Kidney epithelial cell (primary cell): ENCODE measurements at places on chromosomes 3 and 15. TPM values are rescaled to one million over a fixed set of nuclear protein-coding genes. Genes with fewer than 3 reads are reported as not detected.

The STARD5 gene
- total RNA-seq: 1.1 and 1.2 TPM in 2 replicates

The MESP1 gene
- total RNA-seq: 2.6 and 2.8 TPM in 2 replicates

The RPUSD2 gene
- total RNA-seq: 17.6 and 18.1 TPM in 2 replicates

The LRRC2 gene
- 0.29 TPM in 1 of 2 replicates, not detected in the other for total RNA-seq

The TTC23 gene
- 11.6 and 14.9 TPM in 2 replicates for total RNA-seq

The ALPK3 gene
- total RNA-seq: 54.5 and 55.7 TPM in 2 replicates

The TRIP4 gene
- 12.3 and 15.0 TPM in 2 replicates for total RNA-seq

The HRH1 gene
- 3.2 and 4.0 TPM in 2 replicates for total RNA-seq

The FSIP1 gene
- 0.62 and 0.71 TPM in 2 replicates for total RNA-seq

The SLC12A1 gene
- not detected in 2 replicates for total RNA-seq

The UNC13C gene
- 0.14 and 0.21 TPM in 2 replicates for total RNA-seq
